SW480 (cell line): ENCODE measurements at places on chromosomes 11 and 22.

DNA sequence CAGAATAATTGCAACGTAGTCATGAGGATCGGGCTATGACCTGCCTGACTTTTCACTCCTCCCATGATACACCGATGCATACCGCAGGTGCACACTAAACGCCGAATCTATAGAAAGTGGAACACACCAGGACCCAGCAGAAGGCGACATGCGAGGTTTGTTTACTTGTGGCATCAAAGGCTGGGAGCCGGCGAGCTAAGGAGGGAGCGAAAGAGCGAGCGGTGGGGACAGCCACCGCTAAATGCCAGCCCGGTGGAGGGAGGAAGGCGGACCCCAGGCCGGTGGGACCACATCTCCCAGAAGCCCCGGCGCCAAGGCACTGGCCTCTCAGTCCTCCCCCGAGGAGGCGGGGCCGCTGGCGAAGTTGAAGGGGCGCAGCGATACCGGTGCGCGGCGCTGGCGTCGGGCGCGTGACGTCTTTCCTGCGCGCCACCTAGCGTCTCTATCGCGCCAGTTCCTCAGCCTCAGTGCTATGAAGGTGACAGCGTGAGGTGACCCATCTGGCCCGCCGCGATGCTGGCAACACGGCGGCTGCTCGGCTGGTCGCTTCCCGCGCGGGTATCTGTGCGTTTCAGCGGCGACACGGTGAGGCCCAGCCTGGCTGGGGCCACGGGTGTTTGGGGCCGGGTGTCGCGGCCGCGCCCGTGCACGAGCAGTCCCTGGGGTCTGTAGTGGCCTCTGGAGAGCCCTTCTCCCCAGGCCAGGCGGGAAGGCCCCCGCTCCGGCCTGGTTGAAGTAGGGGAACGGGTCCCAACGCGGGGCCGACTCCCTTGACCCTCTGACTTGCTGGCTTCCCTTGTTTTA is at the start of gene NDUFV1:
Gene NDUFV1, plus strand, starts transcription at position 445 of the 804 bp plus-strand sequence. Its CDS starts 69 bp downstream, at position 514.
- DNase-seq, result peak; percentile 94

DNA sequence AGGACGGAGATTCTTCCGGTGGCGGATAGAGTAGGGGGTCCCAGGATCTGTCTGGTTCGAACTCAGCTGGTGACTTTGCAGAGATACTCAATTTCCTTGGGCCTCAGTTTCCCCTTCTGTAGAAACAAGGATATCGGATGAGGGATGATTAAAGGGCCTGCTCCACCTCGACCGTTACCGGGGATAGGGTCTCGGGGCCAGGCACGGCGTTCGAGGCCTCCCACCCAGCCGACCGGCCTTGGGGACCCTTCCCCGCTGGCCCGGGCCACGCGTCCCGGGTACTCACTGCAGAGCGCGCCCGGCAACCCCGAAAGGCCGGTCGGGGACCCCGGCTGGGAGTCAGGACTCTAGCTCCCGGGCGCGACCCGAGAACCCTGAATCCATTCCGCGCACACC is 321 bp downstream of the RHBDD3 start:
- DNase-seq, result no peak

DNA sequence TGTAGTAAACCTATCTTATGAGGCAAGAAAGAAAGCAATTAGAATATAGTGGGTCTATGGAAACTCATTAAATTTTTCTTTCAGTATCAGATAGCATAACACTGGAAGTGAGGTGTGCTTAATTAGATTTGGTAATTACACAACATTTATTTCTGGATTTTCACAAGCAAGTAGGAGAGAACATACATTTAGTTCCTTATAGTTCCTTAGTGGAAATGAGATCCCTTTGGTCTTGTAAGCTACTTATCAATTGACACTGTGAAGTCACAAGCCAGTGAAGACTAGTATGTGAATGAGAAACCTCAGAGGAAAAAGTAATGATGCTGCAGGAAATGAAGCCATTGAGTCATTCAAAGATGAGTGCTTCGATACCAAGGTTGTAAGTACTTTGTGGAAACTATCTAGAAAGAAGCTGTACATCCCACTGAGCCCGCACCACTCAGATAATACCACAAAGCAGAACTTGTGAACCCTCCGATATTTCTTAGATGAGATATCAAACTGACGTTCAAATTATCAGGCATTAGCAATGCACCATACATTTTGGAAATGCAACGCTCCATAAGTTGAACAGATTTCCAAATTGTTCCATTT is 53.5 kb downstream of the ENTHD1 start:
- no peak for DNase-seq

DNA sequence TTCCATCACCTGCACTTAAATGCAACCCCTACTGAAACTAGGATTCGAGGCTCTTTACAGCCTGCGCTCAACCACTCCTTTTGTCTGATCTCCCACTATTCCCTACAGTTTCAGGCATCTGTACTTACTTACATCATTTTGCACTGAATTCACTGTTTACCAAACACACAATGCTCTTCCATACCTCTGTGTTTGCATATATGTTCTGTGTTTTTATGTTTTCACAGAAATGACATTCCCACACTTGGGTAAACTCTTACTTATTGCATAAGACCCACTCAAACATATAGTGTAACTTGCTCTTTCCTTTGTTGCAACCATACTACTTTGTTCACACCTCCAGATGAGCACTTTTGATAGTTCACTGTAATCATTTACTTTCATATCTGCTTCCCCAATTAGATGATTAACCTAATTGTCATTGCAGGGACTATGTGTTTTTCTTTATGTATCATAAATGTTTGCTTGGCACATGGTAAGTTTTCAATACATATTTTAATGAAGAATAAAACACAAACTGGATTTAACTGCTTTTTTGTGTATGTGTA is 54.6 kb downstream of the ZBTB44 start:
- DNase-seq, result no peak

DNA sequence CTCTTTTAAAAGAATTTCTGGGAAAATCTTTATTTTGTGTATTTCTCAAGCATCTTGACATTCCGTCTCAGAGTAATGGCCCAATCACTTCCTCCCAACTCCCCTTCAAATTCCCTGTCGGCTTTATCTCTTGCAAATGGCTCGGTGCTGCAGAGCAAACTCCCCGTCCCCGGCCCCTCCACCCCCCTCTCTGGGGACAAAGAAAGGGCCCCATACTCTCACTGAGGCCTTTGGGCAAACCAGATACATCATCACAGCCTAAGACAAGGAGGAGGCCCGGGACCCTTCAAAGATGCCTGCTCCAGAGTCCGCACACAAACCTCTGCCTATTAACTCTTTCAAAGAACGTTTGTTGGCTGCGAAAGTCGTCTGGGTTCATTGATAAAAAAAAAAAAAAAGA is 3.9 kb upstream of the SMIM38 start:
- no peak for DNase-seq

GRCh38 chr11:105838668-105839384 is 183.2 kb downstream of the MSANTD4 start:
- peak; percentile 9 for DNase-seq

GRCh38 chr11:44593251-44593650 is 27.8 kb downstream of the CD82 start:
- DNase-seq, result no peak

- no peak for DNase-seq
These were observed 285.4 kb downstream of the C11orf87 start for GRCh38 chr11:109707411-109707810.

DNA sequence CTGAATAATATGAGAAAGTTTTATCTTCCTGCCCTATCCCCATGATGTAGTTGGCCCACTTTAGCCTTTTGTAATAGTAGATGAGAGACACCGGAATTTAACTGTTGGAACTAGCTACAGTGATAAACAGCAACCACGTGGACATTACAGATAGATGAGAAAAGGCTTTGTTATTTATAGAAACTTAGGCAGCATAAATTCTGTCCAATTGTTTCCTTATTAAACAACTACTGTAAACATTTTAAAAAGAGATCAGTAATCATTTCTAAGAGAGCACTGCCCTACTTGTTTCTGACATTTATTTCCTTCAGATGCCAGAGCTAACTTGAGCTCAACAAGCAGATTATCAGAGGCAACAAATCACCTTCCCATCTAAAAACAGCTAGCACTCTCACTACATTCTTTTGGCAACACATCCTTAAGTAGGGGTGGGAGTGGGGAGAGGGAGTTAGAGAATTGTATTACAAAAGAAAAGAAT is 63.1 kb downstream of the SOX6 start:
- no peak for DNase-seq

DNA sequence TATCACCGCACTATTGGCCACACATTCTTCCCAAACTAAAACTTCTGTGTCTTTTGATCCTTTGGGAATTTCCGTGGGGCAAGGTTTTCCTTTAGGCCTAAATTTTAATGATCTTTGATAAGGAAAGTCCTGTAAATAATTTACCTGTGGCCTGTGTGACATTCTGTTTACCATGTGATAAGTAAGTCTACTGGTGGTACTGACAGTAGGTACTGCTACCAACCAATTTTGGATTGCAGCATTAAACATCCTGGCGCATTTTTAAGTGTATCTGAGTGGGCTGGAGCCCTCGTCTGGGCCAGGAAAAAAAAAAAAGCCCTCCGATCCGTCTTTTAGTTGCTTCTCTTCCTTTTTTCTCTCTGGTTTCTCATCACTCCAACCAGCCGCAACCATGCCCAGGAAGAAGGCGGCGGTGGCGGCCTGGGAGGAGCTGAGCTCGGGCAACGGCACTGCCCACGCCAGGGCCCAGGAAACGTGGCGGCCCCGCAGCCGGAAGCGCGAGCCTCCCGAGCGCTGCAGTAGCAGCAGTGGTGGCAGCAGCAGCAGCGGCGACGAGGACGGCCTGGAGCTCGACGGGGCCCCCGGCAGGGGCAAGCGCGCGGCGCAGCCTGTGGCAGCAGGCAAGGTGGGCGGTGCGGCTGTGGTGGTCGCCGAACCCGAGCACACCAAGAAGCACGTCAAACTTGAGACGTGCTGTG is 33.6 kb downstream of the ASRGL1 start:
- no peak for DNase-seq

- peak; percentile 87 for DNase-seq
These were observed 1.6 kb downstream of the MCAM start for GRCh38 chr11:119315131-119316015.

- no peak for DNase-seq
These were observed 716 bp upstream of the ABCC8 start for GRCh38 chr11:17477361-17477760.

- DNase-seq, result no peak
These were observed 773 bp downstream of the HRAS start for GRCh38 chr11:534396-535209.

DNA sequence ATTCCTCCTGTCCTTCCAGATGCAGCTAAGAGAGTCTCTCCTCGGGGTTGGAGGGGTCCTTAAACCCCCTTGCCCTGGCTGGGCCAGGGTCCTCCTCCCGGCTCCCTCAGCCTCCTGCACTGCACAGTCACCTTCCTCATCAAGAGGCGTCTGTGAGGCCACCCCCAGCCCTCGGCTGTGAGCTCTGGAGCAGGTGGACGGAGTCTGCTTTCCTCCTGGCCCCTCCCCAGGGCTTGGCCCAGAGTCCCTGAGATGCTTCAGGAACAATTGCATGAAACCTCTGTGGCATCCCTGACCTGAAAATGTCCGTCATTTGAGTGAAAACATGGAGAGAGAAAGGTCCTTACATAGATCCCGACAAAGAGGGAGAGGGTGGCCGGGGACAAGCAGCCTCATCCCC is 6.7 kb upstream of the FGF3 start:
- DNase-seq, result peak; percentile 76

- DNase-seq, result peak; percentile 88
These were observed 1221.7 kb downstream of the BRD1 start for GRCh38 chr22:48605856-48606481.

GRCh38 chr22:37484480-37485394 is 1.4 kb downstream of the MFNG start:
- DNase-seq, result no peak

DNA sequence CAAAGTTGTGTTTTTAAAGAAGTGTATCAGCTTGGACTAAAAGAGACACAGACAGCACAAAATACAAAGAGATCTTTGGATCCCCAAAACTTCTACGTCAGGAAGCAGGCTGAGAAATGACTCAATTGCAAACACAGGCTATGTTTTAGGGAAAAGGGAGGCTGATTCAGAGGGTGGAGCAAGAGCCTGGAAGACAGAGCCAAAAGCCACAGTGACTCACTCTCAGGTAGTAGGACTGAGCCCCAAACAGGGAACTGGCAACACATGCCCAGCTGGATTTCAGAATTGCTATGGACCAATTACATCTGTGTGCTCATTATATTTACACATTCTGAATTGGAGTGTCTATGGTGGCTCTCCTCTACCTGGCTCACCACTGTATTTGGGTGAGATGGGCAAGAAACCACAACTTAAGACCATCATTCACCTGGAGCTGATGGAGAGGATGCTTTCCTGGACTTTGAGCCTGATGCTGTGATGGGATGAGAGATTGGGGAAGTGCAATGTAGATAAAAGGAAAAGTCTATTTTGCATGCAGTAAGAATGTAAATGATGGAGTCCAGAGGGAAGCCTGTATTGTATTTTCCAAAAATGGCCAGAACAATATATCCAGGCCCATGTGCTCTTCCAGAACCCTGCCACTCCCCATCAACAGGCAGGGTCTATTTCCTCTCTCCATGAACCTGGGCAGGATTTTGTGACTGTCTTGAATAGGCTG is 20.8 kb upstream of the LINC01488 start:
- peak; percentile 43 for DNase-seq

DNA sequence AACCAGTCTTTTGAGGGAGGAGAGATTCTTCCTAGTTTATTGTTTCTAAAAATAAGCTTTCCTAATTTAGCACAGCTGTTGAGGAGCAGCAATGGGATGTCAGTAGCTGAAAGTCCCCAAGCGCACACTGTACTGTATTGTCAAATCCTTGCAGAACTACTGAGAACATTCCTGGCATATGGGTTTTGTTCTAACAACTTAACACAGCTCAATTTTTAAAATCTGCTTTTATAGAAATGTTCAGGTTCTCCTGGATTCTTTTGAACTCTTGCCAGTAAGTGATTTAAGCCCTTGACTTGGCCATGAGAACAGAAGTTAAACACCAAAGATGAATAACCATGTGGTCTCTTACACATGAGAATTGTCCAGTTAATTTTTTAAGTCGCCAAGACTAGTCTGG is 218.6 kb downstream of the FAT3 start:
- DNase-seq, result no peak

- no peak for DNase-seq
These were observed 58.3 kb downstream of the CERK start for GRCh38 chr22:46679706-46680269.

DNA sequence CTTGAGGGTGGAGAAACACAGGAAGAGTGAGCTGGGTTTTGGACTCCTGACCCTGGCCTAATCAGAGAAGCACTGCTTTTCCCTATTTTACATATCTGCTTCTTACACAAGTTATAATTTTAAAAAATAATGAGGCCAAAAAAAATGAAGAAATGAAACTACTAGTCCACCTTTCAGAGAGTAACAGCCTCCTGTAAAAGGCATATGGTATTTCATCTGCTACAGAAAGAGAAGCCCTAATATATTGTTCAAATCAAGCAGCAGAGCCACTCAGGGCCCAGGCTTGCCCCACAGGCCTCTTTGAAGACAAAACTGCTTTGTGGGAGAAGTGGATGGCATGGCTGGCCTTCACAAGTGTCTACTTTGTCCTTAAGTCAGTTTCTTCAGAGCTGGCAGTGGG is 10.0 kb downstream of the DIXDC1 start:
- DNase-seq, result no peak

- DNase-seq, result no peak
These were observed 16.5 kb downstream of the PPP2R1B start for GRCh38 chr11:111749646-111750045.
